ENCODE measurements at places on chromosomes 11 and 22.

- DNase-seq: no peak
Measured at GRCh38 chr22:35154937-35155387, 89.0 kb downstream of the ISX start.

GRCh38 chr22:20725987-20726558 is 47.8 kb upstream of the SERPIND1 start:
- no peak for DNase-seq

DNA sequence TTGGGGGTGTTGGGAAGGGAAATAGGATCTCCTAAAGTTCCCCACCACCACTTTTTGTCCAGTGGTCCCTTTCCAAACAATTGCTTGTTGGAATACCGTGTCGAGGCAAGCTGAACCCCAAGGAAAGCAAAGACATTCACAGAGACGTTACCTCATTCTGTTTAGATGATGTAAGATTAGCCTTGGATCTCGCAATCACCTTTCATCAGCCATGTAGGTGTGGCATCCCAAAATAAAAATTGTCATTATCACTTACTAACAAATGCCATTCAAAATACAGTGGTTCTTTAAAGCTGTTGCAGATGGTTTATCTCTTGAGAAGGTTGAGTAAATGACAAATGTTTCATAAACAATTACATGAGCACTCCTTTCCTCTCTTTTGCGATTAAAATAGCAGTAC is 86.5 kb upstream of the SLC25A18 start:
- DNase-seq: no peak

DNA sequence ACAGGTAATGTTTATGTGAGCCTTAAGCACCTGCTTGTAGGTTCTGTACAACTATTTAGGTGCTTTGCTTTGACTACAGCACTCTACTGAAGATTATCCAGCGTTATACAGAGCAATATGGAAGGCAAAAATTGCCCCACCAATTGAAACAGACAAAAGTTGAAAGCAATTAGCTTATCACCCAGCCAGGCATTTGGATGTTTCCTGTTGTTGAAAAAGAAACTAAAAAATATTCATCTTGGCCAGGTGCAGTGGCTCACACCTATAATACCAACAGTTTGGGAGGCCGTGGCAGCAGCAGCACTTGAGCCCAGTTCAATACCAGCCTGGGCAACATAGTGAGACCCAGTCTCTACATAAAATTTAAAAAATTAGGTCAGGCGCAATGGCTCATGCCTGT is 18.5 kb downstream of the ATL3 start:
- no peak for DNase-seq
